Heart left ventricle (tissue), 16 donors: ENCODE measurements at places on chromosomes 2 and 18. TPM values are rescaled to one million over a fixed set of nuclear protein-coding genes. Genes with fewer than 3 reads are reported as not detected.

- no peak for DNase-seq
These were observed 158.3 kb downstream of the CERS6 start for GRCh38 chr2:168614172-168615018.

DNA sequence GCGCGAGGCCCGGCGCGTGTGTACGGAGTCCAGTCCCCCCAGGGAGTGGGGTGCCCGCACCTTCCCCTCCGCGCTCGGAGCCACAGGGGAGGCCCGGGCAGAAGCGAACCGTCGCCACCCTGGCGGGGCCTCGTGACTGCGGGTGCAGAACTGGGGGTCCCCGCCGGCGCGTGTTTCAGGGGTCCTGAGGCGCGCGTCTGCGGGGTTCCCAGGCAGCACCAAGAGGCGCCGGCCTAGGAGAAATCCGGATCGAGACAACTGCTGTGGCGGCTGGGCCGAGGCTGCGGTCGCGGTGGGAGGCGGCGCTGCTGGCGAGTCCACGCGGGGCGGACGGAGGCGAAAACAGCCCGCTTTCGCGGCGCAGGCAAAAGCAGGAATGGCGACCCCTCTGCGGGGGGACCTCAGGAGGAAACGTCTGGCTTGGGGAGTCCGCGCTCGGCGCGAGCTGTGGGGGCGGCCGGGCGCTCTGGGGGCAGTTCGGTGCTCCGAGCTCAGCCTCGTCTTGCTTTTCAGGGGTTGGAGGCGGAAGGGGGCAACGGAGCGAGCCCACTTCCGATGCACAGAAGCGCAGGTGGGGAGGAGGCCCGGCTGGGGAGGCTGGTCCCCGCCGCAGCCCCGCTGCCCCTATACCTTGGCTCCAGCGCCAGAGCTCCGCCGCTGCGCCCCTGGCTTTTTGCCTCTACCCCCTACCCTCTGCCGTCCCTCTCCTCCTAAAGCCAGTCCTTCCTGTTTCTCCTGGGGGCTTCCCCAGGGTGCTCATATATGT lies 81.5 kb upstream of the LDLRAD4 start:
- DNase-seq: peak; percentile 84

- DNase-seq: no peak
These were observed 22.5 kb upstream of the CDKL4 start for GRCh38 chr2:39266139-39266805.

DNA sequence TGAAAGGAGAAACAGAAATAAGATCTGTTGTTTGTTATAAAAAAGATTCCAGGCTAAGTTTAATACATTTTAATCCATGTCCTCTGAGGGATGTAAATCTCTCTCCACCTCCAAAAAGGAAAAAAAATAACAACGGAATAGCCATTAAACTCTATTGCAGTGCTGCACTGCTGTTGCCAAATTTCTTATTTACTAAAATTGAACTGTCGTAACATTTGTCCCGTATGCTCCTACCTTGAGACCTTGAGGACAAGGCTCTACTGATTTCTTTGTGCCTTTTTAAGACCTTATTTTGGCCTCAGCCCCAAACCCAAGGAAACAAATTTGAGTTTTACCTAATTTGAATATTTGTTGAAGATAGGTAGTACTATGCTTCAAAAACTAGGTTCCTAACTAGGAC lies 56.4 kb downstream of the FRZB start:
- DNase-seq: no peak

- no peak for DNase-seq
These were observed 74.3 kb upstream of the MMADHC start for GRCh38 chr2:149661844-149662243.

GRCh38 chr2:200620606-200621390 lies 35.0 kb downstream of the AOX1 start:
- no peak for DNase-seq

- no peak for DNase-seq
These were observed 56.9 kb upstream of the SMAD2 start for GRCh38 chr18:47987388-47987699.

DNA sequence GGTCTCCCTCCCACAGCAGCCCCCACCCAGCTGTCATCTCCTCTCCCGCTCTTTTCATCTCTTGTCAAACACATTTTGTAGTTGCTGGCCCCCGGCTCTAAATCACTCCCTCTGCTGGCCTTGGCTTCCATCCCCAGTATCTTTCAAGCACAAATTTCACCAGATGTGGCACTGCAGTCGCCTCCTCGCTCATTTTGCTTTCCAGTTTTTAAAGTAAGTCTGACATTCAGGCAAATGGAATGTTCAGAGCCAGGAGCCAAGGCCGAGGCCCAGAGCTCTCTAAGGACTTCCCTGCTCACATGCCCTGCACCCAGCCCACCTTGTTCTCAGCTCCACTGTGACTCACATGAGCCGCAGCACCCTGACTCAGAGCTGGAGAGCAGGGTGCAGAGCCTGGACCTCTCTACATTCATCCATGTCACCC lies 158.4 kb downstream of the GALNT14 start:
- no peak for DNase-seq

ABCB11 gene
- not detected for total RNA-seq

FAM124B gene
- total RNA-seq: 0.77 TPM

SAG gene
- total RNA-seq: not detected

NEUROD1 gene
- not detected for total RNA-seq
